Cardiac fibroblast (primary cell): ENCODE measurements at places on chromosomes 3 and 15.

DNA sequence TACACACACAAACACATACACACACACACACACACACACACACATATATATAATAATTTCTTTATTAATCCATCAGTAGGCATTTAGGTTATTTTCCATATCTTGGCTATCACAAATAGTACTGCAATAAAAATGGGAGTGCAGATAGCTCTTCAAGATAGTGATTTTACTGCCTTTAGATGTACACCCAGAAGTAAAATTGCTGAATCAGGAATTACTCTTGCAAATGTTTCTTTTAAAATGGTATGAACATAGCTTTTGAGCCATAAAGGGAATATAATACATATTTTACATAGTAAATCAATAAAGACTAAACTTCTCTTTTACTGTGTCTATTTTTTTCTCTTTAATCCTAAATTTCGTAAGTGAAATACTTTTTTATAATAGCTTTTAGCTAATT, 1251.1 kb downstream of the ZPLD1 start:
- DNase-seq: no peak

DNA sequence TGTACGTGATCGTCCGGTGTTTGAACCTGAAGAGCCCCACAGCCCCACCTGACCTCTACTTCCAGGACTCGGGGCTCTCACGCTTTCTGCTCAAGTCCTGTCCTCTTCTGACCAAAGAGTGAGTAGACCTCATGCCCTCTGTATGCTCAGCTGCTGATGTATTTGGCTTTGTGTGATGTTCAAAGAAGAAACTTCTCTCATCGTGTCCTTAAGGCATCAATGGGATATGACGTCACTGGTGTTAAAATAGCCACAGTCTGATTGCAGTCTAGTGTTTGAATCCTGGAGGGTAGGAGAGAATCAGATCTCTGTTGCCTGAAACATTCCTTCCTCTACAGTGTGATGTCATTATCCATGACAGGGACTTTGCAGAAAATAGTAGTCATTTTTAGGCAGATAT, 28.1 kb downstream of the ABHD2 start:
- DNase-seq: no peak

DNA sequence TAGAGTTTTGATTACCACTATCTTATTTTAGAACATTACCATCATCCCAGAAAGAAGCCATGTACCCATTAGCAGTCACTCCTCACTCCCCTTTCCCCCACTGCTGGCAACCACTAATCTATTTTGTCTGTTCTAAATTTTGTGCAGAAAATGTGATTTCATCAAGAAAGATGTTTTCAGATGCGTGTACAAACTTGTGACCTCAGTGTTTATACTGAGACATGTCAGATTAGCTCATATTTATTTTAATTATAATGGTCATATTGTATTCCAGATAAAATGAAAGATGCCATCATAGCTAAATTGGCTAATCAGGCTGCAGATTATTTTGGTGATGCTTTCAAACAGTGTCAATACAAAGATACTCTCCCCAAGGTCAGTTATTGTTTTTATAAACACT, 27.8 kb downstream of the PDCD6IP start:
- no peak for DNase-seq

DNA sequence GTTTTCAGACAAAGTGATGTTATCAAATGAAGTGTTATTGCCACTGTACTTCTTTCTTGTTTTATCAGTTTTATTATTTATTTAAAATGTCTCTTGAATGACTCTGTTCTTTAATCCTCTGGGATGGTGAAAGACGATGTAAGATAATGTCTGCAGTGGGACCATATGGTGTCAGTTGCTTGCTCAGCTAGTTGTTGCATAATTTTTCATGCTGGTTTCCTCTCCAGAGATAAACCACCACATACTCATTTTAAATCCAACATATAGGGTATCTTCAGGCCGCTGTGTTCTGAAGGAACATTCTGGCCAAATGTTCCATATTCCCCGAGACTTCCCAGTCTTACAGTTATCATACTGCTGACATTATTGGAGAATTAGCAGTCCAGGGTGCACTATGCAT, 75.9 kb downstream of the GABRG3 start:
- DNase-seq: no peak

DNA sequence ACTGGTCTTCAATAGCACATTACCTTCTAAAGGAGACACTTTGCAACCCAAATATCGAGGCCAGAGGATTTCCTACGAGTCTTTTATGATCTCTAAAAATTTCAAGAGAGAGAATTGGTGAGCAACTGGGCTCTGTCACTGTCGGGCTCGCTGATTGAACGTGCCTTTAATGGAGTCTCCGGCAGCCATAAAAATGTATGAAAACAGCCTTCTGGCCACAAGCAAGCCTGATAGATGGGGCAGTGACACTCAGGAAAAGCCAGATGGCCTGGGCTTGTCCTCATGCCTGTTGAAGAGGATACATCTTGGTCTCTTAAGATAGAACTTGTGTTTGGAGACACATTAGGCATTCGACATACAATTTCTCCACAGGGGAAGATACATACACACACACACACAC, 419.5 kb upstream of the PROK2 start:
- no peak for DNase-seq

- DNase-seq: peak; percentile 81
Observed at GRCh38 chr15:91849749-91850161, 3.8 kb upstream of the SLCO3A1 start.

DNA sequence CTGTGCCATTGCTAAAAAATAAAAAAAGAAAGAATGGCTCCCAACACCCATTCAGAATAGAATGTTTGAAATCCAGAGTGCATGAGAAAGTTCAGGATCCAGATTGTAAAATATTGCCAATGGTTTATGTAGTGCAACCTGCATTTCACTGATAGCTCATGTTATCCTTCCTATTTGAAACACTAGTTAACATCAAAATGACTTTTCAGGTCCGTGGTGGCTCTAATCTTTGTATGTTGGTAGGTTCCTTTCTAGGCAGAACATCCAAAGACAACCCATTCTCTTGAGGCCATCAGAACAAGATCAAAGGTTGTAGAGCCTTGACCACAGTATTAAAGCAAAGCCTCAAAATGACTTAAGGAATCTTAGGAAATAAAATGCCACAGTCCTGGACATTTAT, 51.0 kb downstream of the PLCL2 start:
- no peak for DNase-seq

- peak; percentile 80 for DNase-seq
Observed at GRCh38 chr15:82135638-82136037, 89.8 kb upstream of the MEX3B start.

- DNase-seq: no peak
Observed at GRCh38 chr15:41698779-41699178, 38.6 kb downstream of the MGA start.

DNA sequence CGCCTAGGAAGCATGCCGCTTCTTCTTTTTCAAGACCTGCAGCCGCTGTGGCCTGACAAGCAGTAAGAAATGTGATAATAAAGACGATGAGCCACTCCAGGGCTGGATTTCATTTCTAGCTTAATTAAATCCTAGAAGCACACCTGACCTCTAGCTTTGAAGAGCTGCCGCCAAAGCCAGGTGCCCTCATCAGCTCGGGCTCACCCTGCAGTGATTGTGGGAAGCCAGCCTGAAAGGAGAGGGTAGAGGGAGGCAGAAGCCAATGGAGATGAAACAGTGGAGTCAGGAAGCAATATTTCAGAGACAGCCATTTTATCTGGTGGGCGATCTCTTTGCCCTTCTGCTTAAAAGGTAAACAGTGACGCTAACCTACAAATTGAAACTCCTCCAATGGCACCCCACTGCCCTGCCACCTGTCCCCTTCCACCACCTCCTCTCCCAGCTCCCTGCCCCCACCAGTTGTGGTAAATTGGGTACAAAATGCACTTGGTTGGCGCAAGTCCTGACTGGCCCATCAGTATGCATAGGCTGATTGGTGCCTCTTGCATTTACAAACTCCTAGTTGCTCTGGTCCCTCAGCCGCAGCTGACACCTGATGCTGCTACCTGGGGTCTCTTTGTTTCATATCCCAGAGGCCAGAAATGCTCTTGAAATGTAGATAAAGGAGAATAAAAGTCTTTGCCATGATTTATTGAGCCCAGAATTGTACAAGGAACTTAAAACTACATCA, 385.3 kb downstream of the PDCD6IP start:
- DNase-seq: no peak

DNA sequence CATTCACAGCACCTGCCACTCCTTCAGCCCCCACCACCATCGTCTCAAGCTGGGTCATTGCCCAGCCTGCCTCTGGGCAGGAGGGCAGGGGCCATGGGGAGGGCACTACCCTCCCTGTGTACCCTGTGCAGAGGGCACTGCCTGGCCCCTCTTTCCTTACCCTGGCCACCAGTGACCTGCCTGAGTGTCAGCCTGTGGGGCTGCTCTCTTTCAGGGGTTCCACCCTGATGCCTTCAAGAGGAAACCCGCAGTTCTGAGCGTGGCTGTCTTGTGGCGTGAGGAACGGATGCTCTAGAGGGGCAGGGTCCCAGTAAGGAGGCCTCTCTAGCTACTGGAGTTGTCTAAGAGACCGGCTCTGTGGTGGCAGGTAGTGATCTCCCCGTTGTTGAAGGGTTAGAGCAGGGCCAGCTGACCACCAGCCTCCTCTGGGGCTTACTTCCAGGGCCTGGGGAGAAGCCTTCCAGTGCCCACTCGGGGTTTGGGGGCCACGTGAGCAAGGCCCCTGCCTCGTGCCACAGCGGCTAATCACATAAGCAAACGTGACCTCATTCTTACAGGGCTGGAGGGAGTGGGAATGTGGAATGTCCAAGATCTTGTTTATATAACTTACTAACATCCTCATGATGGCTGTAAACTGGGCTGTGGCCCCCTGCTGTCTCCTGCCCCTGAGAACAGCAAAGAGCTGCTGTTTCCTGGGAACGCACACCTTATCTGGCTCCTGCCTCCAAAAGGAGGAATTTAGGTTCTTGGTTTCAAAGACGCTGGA, 31.4 kb upstream of the SEC13 start:
- DNase-seq: peak; percentile 85

DNA sequence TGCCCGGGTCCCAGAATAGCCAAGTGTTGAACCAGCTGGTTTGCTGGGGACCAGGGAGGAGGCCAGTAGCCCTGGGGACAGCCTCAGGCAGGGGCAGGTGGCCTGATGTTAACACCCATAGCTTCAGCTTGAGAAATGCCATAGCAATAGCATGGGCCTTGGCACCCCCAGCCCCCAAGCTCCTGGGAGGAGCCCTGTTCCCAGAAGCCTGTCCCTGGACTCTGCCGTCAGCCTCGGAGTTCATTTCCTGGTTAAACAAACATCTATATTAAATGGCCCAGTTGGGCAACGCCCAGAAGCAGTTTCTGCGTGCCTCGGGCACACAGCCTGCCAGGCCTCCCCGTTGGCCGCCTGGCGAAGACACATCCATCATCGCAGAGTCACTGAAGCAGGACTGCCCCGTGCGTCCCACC, 58.2 kb downstream of the FGD5 start:
- DNase-seq: peak; percentile 39

GRCh38 chr15:63628123-63628822, 31.1 kb downstream of the FBXL22 start:
- no peak for DNase-seq
